ENCODE measurements at places on chromosomes 4 and X. TPM values are rescaled to one million over a fixed set of nuclear protein-coding genes. Genes with fewer than 3 reads are reported as not detected.

Gene CXCL10
- total RNA-seq = 0.32 TPM

Gene IRS4
- not detected for total RNA-seq

Gene FRMPD4
- total RNA-seq = 1.4 TPM

Gene UGT8
- not detected for total RNA-seq

Gene PAGE1
- not detected for total RNA-seq

Gene KCND1
- 1.6 TPM for total RNA-seq
